ENCODE measurements at places on chromosomes 7 and 10.

GRCh38 chr7:146126767-146127509 is 10.3 kb downstream of the CNTNAP2 start:
- no peak for DNase-seq

DNA sequence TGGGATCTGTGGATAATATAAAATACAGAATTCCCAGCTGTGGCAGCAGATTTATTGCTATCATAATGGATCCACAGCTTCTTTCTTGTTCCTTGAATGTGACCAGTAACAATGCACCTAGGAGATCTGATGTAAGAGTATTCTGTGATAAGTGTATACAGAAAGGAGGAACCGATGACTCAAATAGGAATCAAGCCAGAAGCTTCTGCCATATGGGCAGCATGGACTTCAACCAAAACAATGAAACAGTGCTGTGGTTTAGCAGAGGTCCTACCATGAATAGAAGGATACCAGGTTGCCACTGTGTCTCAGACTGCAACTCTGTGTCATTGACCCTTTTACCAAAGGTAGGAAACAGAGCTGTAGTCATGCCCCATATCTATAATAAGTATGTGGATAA is 81.8 kb downstream of the PTPRZ1 start:
- no peak for DNase-seq

DNA sequence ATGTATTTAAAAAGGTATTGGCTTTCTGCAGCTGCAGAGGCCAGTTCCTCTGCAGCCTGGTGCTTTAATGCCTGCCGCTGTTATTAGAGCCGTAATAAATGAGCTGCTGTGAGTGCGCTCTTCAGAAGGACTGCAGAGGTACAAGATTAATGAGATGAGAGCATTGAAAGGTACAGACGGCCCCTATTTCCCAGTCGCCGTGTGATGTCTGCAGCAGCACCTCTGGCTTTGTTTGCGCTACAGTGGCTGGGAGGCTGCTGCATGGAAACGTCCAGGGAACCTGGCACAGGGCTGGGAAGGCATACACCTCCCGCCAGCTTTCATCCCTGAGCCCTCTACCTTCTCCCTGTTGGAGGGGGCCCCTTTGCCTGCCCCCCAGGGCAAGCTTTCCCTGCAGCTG is 383.8 kb upstream of the ZMIZ1 start:
- no peak for DNase-seq

DNA sequence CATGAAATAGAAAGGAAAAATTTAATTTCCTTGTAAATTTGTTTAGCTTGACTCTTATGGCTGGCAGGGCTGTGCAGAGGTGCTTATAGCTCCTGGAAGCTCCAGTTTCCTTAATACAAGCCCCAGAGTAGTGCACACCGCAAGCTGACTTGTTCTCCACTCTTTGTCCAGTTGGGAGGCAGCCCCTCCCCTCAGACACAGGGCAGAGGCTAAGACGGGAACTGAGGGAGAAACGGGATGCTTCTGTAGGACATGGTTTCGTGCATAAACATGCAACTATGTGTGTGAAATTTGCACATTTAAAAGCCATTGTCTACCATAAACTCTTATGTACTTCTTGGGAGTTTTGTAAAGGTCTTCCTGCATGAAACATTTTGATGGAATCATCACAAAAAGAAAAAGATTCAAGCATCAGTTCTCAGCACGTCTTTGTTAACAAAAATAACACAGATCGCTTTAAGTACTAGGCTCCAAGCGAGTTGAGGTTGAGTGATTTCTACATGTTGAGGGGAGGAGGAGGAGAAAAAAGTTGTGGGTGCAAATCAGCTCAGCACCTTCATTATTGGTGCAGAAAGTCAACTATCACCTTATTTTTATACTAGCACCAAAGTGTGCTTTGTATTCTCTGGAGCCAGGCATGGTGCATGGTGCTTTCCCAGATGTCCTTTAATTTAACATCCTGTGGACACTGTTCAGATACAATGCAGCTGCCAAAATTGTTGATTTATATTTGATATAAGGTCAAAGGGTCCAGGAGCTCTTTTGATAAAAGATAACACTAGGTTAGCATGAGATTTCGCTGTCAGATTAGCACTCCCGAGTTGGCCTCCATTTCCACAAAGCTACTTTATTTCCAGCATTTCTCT is 124.5 kb downstream of the CHN2 start:
- DNase-seq, result no peak

DNA sequence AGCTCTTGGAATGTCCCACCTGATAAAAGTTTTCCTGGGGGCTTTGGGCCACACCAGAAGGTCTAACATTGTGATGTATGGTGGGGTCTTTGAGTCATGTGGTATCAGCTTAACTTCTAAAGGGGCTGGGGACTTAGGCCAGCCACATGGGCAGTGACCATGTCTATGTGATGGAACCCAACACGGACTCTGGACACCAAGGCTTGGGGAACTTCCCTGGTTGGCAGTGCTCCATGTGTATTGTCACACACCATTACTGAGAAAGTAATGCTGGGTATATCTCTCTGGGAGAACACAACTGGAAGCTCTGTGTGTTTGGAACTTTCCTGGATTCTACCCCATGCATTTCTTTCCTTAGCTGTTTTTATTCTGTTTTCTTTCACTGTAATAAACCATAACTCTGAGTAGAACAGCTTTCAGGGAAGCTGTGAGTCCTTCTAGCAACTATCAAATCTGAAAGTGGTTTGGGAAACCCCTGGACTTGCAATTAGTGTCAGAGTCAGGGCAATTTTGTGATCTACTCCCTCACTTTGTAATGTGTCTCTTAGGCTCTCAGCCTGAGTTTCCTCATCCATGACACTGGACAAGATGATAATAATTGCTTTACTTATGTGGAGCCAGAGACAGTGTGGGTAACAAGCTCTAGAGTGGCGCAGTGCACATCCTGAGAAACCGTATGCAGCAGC is 28.4 kb upstream of the AGK start:
- no peak for DNase-seq

- DNase-seq, result no peak
These were observed 3.3 kb downstream of the SUN3 start for GRCh38 chr7:48025624-48026023.

DNA sequence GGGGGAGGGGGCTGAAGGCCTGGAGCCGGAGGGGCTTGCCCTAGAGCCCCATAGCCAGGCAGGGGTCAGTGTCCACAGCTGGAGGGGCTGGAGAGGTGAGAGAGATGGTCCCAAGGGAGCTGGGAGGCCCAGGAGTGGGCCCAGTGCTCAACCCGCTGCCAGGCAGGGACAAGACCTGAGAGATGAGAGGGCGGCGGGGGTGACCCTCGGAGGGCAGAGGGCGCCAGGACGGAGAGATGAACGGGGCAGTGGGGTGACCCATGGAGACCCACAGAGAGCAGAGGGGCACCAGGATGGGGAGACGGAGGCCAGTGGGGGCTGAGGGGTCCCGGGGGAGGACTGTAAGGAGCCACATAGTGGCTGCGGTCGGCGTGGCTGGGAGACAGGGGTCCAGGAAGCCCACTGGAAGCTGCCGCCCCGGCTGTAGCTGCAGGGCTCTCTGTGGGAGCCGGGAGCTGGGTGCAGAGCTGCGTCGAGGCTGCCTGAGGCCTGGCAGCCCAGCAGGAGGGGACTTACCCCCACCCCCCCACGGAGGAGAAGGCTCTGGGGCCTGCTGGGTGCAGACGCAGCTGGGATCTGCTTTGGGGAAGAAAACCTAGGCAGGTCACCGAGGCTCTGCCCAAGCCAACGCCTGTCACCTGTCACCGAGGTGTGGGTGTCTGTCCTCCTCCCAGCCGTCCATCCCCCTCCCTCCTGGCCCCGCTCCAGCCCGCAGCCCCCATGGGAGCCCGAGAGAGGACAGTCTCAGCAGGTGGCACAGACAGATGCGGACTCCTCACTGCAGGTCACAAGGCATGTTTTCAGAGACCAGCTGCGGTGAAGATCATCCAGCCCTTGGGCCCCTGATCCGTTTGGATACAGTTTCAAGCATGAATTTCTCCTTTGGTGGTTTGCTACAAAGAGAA is 25.1 kb downstream of the PWWP2B start:
- DNase-seq, result no peak

DNA sequence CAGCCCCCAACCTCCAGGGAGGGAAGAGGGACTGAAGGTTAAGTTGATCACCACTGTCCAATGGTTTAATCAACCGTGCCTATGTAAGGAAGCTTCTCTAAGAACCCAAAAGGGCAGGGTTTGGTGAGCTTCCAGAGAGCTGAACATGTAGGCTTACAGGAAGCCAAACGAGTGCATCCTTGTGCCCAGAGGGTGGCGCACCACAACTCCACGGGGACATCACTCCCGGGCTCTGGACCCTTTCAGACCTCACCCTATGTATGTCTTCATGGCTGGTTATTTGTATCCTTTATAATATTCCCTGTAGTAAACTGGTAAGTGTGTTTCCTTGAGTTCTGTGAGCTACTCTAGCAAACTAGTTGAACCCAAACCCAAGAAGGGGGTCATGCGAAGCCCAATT is 11.5 kb upstream of the NFKB2 start:
- no peak for DNase-seq

- no peak for DNase-seq
These were observed 672.9 kb upstream of the LRRTM3 start for GRCh38 chr10:66252986-66253385.

- DNase-seq, result no peak
These were observed 103.7 kb upstream of the LRRN3 start for GRCh38 chr7:110987127-110987693.

- no peak for DNase-seq
These were observed 113.9 kb upstream of the PLXNA4 start for GRCh38 chr7:132690174-132690573.

DNA sequence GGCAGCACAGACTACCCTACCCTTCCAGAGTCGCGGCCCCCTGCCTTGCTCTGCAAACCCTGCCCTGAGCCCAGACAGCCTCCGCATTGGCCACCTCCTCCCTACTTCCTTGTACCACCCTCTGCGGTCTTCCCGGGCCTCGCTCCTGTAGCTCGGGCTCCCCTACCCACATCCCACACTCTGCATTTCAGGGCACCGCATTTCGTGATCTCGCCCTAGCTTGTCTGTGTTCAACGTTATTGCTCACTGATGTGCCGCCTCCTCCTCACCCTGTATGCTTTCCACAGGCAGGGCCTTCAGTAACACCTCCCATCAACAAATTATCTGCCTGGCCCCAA is 6.6 kb downstream of the PDIA4 start:
- DNase-seq, result no peak

GRCh38 chr7:8481752-8482446 is 48.5 kb downstream of the NXPH1 start:
- no peak for DNase-seq

- DNase-seq, result no peak
These were observed 42.1 kb upstream of the TMEM196 start for GRCh38 chr7:19815546-19815945.

GRCh38 chr7:11750191-11750590 is 81.8 kb downstream of the THSD7A start:
- no peak for DNase-seq

GRCh38 chr7:151631570-151631952 is 111.9 kb upstream of the RHEB start:
- no peak for DNase-seq

- no peak for DNase-seq
These were observed 51.6 kb upstream of the ARL4A start for GRCh38 chr7:12635830-12636229.

DNA sequence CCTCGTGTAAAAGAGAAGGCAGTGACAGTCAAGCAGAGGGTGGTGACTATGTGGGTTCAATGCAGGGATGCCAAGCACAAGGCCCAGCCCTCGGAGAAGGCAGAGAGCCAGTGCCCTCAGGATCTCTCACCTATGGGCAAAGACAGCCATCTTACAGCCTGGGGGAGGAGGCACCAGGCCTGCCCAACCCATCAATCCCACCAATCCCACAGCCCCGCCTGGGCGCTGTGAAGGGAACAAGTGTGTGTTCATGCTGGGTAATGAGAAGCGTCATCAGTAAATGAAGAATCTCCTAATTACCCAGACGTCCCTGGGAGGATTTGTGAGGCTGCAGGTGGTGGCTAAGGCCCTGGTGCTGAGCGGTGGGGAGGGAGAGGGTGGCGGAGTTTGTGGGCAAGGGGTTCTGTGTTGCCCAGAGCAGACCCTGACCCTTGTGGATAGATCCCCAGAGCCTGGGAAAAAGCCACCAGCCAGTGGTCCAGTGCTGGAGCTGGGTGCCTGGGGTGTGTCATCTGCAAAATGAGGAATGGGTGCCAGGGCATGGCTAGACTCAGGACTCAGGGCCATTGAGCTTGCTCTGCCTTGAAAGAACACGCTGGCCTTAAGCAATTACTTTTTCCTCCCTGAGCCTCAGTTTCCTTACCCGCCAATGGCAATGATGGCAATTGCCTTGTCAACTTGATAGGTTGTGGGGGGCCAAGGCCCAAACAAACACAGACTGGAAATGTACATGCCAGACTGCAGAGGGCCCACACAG is 128.1 kb upstream of the UNC5B start:
- DNase-seq, result no peak

DNA sequence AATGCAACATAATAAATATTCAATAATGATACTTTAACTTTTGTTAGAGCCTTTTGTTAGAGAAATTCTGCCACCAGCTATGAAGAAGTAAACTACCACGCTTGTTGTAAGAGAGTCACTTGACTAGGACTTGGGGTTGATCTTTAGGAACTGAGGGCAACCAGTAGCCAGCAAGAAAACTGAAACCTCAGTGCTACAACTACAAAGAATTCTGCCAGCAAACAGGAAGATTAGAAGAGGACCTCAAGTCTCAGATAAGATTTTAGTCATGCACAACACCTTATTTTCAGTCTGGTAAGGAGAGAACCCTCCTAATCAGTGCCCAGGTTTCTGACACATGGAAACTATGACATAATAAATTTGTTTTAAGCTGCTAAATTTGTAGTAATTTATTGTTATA is 498.3 kb upstream of the STEAP1 start:
- no peak for DNase-seq

DNA sequence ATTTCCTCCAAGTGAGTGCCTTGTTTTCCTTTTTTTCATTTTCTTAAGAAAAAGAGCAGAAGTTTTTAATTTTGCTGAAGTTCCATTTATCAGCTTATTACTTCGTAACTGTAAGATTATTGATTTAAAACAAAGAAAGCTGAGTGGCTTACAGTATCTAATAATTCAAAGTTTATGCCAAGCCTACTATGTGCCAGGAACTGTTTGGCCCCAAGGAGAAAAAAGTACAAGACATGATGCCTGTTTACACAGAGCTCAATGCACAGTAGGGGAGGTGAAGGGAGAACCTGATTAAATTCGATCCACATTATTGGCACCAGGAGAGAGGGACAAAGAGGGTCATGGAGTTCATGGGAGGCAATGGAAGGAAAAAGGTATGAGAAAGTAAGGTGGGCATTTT is 419.3 kb upstream of the ZMIZ1 start:
- no peak for DNase-seq

GRCh38 chr7:99355098-99355497 is 19.4 kb upstream of the ARPC1B start:
- no peak for DNase-seq

DNA sequence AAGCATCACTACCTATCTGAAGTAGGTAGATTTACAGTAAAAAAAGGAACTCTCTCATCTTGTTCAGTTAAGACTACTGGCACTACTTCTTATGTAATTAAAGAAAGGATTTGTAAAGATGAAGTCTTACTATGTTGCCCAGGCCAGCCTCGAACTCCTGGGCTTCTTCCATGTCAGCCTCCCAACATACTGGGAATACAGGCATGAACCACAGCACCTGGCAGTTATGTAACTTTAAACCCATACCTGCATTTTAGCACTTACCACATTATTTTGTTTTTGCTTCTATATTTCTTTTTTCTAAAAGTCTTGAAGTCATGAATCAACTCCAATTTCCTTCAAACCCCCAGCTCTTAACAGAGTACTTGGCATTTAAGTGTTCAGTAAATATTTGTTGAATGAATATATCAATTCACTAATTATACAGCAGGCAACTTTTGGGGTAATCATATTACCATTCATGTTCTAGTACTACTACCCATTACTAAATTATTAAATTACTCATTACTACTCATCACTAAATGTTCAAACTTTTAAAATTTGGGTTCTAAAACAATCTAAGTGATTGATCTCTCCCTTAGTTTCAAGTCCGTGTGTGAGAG is 31.6 kb upstream of the CCDC71L start:
- no peak for DNase-seq
